ENCODE measurements at places on chromosomes 13 and 19.
A peak's percentile ranks its signal among the peaks of the same experiment; 100 is the strongest.

GRCh38 chr19:19578252-19578651 lies 40.2 kb downstream of the CILP2 start:
- DNase-seq, result no peak

DNA sequence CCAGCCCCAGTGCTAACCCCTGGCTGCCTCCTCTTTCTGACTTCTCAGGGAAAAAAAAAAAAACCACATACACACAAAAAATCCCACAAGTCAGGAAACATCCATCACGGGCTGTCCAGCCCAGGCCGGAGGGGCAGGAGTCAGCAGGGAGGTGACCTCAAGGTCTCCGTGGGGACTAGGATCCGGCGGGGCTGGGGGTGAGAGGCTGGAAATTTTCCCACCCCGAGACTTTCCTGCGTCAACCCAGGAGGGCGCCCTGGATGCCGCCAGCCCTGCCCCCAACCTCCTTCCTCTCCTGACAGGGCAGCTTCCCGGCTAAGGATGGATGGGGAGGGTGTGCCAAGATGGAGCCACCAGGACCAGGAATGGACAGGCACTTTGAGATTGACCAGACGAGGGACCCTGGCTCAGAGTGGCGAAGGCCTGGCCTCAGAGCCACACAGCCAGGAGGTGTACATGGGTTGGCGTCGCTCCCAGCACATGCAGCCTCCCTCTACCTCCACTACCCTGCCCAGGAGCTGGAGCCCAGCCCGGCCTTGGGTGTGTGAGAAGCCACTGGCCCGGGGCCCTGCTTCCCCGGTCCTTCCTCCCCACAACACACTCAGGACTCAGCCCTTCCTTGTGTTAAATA lies 33.3 kb downstream of the BLOC1S3 start:
- no peak for DNase-seq

GRCh38 chr19:11050323-11051114 lies 38.7 kb upstream of the LDLR start:
- DNase-seq, result no peak

GRCh38 chr13:97491452-97491851 lies 57.5 kb downstream of the RAP2A start:
- no peak for DNase-seq

DNA sequence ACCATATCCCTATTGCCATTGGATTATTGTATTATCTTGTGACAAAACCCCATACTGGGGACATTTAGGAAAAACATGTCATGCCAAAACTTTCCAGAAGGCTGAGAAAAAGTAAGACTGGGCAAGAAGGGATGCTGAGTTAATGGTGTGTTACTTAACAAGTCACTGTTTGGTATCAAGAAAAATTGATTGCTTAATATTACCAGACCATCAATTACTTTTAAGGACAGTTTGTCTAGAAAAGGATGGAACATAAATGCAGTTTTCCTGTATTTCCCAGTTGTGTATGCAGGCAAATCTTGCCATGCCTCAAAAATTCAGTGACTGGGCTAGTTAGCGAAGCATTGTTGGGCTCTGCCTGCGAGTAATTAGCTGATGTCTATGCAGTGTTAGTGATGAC lies 705.6 kb upstream of the MIR17HG start:
- no peak for DNase-seq

GRCh38 chr19:903266-903797 lies 9.7 kb downstream of the R3HDM4 start:
- no peak for DNase-seq

DNA sequence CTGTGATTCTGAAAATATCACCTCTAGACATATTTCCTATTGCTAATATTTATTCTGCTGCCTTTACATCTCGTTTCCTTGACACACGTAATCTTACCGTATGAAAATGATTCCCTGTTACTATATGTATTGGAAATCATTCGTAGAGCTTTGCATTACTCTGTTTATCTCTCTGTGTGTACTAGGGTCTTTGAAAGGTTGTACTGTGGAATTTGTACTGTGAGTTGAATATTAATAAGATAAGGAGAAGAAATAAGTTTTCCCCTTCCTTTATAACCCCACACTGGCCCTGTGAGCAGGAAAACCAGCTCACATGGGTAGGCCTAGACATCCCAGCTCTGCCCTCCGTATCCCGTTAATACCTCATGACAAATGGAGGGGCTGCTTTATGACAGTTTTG lies 354.9 kb downstream of the KLF5 start:
- DNase-seq, result no peak

DNA sequence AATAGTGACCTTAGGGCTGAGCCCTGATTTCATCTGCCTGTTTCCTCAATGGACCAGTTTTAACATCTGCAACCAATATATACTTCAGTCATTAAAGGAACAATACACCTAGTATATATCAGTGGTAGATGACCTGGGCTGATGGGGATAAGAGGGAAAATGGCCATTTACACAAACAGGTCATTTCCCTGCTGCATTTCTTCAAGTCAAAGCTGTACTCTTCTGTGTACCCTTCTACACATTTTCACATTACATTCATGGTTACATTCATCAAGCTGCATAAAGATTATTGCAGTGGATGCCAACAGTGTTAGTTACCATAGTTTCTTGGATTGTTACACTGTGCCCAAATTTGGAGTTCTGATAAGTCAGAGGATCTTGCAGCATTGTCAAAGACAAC lies 81.2 kb upstream of the RAP2A start:
- DNase-seq, result no peak

DNA sequence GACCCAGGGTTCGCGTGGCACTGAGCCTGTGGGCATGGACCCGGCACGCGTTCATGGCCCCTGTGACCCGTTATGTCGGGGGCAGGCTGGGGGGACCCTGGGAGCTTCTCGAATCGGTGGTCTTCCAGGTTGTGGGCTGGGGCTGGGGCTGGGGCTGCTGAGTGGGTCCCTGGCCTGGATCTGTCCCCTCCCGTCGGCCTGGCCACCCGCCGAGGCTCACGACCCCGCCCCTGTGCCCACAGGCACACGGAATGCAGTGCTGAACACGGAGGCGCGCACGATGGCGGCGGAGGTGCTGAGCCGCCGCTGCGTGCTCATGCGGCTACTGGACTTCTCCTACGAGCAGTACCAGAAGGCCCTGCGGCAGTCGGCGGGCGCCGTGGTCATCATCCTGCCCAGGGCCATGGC lies 6.5 kb downstream of the NCLN start:
- DNase-seq, result no peak

GRCh38 chr13:66329988-66330451 lies 900.1 kb downstream of the PCDH9 start:
- peak; percentile 16 for DNase-seq

GRCh38 chr13:23621316-23621645 lies 51.1 kb downstream of the TNFRSF19 start:
- no peak for DNase-seq

- DNase-seq, result no peak
Observed at GRCh38 chr13:73793361-73793760, 340.8 kb downstream of the KLF12 start.

DNA sequence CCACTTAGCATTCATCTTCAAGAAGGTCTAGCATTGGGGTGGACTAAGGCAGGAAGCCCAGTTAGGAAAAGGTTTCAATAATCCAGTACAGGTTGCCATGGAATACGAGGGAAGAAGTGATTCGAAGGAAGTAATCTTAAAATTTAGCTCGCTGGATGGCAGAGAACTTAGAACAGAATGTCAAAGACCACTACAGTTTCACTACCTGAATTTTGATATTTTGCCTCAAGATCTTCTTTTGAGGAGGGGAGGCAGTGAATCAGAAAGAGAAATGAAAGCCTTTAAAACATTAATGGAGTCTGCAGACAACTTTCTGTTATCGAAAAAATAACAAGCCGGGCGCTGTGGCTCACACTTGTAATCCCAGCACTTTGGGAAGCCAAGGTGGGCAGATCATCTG lies 7.0 kb upstream of the RAB8A start:
- DNase-seq, result no peak

DNA sequence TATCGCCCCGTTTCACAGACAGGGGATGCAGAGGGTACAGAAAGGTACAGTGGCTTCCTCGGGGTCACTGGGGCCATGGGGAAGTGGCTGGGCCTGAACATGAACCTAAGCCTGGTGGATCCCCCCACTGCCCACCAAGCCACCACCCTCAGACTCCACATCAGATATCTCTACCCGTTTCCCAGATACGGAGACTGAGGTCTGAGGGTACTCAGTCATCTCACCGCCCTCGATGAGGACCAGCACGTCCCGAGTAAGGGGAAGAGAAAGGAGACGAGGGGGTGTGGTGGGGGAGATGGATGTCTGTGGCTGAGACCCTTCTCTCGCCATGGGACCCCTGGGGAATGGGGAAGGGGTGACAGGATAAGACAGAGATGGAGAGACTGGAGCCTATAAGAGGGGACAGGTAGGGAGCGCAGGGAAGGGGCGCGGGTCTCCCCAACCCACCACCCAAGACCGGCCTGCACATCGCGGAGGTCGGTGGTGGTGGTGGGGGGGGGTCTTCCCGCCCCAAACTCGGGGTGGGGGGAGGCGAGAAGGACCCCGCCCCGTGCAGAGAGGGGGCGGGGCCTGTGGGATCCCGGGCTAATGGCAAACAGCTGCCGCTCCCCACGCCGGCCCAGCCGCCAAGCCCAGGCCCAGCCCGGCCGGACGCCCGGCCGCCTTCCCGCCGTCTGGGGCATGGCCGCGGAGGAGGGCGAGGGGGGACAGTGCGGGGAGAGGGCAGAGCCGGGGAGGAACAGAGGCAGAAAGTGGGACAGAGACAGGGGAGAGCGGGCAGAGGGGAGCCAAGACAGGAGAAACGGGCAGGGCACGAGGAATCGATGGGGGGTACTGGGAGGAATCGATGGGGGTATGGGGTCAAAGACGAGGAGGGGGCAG lies 698 bp downstream of the KANK2 start:
- DNase-seq, result no peak

- no peak for DNase-seq
Observed at GRCh38 chr13:42102961-42103865, 54.8 kb downstream of the DGKH start.

DNA sequence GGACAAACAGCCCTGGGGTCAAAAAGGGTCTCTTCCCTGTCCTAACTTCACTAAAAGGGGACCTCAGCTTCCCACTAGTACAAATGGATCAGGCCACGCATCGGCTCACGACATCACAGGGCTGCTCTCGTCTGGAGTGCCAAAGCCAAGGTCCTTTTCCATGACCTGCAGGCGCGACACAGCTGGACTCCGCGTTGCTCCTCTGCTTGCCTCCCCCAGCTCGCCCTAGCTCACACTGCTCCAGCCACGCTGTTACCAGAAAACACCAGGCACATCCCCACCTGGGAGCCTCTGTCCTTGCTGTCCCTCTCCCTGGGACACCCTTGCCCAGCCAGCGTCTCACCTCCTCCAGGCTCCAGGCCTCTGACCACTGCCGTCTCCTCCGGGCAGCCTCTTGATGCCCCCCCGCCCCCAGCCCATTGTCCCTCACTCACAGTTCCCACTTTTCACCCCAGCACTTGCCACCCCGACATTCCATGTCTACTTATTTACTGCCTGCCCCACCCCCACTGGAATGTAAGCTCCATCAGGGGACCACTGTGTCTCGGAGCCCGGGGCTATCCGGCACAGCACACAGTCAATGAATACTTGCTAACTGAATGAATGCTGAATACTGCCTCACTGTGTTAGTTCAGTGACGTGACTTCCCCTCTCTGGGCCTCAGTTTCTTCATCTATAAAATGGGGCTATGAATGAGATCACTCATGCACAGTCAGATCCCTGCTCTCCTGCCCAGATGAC lies 20.7 kb downstream of the AKT2 start:
- DNase-seq, result no peak

- DNase-seq, result no peak
Observed at GRCh38 chr13:98234348-98234747, 57.3 kb upstream of the RNF113B start.

GRCh38 chr13:114035583-114036531 lies 62.0 kb upstream of the C13orf46 start:
- peak; percentile 59 for DNase-seq

GRCh38 chr13:23852351-23852750 lies 36.8 kb downstream of the MIPEP start:
- no peak for DNase-seq

- DNase-seq, result no peak
Observed at GRCh38 chr13:82597747-82598146, 1284.5 kb downstream of the SLITRK1 start.

GRCh38 chr13:99041788-99042187 lies 63.9 kb upstream of the DOCK9 start:
- no peak for DNase-seq

GRCh38 chr13:110449219-110450015 lies 112.1 kb downstream of the RAB20 start:
- DNase-seq, result no peak

Data from brain pericyte (primary cell).